HepG2 (cell line): ENCODE measurements at places on chromosomes 2 and 18. TPM values are rescaled to one million over a fixed set of nuclear protein-coding genes. Genes with fewer than 3 reads are reported as not detected.

GRCh38 chr18:42011053-42011452 is 56.0 kb downstream of the PIK3C3 start:
- no peak for DNase-seq
- no peak overlapping the region for H3K4me3 ChIP-seq
- H3K36me3 ChIP-seq, result peaks cover 3% of the 10 kb centered on the region
- no peaks in the 10 kb centered on the region for H3K27me3 ChIP-seq
- H3K27ac ChIP-seq, result no peak overlapping the region

- DNase-seq, result no peak
- H3K27ac ChIP-seq, result no peak overlapping the region
- H3K27me3 ChIP-seq, result no peaks in the 10 kb centered on the region
- no peaks in the 10 kb centered on the region for H3K36me3 ChIP-seq
- peaks cover 6% of the 10 kb centered on the region; the same call in 1 of the 2 replicates for H3K4me1 ChIP-seq
- no peak overlapping the region for H3K4me3 ChIP-seq
These were observed 70.0 kb downstream of the HDAC4 start for GRCh38 chr2:239330836-239331235.

- H3K4me1 ChIP-seq, result peaks cover 12% of the 10 kb centered on the region
- H3K4me3 ChIP-seq, result no peak overlapping the region
- peaks cover 92% of the 10 kb centered on the region for H3K27me3 ChIP-seq
- no peaks in the 10 kb centered on the region for H3K36me3 ChIP-seq
- no peak overlapping the region for H3K27ac ChIP-seq
These were observed 6.8 kb upstream of the CYP26B1 start for GRCh38 chr2:72154386-72154975.

TLX2 gene
- total RNA-seq, result 0.20 TPM in 1 of 2 replicates, not detected in the other

IL1R2 gene
- 1.9 and 3.6 TPM in 2 replicates for total RNA-seq

DNA sequence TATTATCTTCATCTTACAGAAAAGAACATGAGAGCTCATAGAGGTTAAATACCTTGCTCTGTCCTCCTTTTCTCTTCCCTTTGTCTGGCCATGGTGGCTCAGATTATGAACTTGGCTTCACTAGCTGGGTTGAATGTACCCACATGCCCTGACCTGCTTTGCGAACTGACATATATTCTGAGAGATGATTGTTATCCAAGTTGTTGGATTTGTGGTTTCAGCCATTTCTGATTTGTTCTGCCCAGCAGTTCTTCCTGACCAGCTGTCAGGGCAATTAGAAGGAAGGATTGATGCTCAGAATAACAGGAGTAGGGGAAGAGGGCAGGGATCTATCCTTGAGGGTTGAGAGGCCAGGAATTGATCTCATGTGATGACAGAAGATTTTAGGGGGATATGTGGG is 236.8 kb upstream of the FAM98A start:
- H3K27ac ChIP-seq, result no peak overlapping the region
- DNase-seq, result no peak
- no peaks in the 10 kb centered on the region for H3K27me3 ChIP-seq
- H3K36me3 ChIP-seq, result no peaks in the 10 kb centered on the region
- H3K4me3 ChIP-seq, result no peak overlapping the region
- no peaks in the 10 kb centered on the region for H3K4me1 ChIP-seq

- no peak overlapping the region for H3K27ac ChIP-seq
- H3K27me3 ChIP-seq, result peaks cover 67% of the 10 kb centered on the region
- H3K4me3 ChIP-seq, result no peak overlapping the region
- DNase-seq, result no peak
- no peaks in the 10 kb centered on the region for H3K36me3 ChIP-seq
These were observed 6.4 kb upstream of the NPPC start for GRCh38 chr2:231932711-231932970.

DOK6 gene
- total RNA-seq, result 14.7 and 17.2 TPM in 2 replicates

DNA sequence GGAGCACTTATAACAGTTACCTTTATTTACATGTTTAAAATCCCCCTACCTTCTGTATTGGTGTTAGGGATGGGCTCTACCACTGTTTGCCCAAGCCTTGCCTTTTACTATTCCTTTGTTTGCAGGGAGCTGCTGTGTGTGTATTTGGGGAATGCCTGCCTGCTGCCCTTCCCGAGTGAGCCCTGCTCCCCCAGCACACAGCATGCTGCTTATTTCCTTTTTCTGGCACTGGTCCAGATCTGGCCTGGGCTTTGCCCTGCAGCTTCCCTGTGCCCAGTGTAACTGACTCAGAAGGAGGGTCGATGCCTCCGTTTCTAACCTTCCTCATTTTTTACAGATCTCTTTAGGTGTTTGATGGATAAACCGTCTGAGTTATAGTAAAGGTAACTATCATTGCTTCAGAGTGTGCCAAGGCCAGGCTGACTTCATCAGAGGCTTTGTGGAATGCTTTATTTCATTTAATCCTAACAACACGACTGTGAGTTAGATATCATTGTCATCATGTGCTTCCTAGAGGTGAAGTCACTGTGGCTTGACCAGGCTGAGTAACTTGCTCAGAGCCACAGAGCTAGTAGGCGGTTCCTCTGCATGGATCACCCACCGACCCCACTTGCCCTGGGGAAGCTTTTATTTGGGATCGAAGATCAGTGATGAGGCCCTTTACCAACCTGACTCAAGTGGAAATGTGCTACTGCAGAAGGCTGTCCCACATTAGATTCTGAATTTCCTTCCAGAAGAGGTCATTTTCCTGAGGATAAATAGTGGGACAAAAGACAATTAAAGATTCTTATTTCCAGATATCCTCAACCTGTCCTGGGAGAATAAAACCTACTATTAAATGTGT is 238.8 kb downstream of the ZNF407 start:
- H3K36me3 ChIP-seq, result no peaks in the 10 kb centered on the region
- peaks cover 57% of the 10 kb centered on the region for H3K4me1 ChIP-seq
- H3K27me3 ChIP-seq, result no peaks in the 10 kb centered on the region
- peak; percentile 72 for DNase-seq

DNA sequence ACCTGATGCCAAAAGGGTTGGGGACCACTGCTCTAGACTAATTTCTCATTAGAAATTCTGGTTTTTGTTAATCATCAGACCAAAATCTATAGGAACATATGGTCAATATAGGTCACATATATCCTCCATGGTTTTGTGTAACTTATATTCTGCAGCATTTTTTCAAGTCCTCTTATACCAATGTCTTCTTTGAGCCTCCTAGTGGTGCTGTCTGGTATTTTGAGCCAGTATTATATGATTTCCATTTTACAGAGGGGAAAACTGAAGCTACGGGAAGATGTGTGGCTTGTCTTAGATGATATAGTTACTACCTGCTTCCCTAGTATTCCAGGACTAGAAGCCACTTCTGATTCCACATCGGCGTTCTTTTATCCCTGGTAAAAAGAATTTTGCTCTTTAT is 13.8 kb downstream of the MAPK4 start:
- H3K27ac ChIP-seq, result no peak overlapping the region
- no peak overlapping the region for H3K4me3 ChIP-seq
- H3K27me3 ChIP-seq, result no peaks in the 10 kb centered on the region
- no peaks in the 10 kb centered on the region for H3K4me1 ChIP-seq
- no peak for DNase-seq
- H3K36me3 ChIP-seq, result no peaks in the 10 kb centered on the region

DNA sequence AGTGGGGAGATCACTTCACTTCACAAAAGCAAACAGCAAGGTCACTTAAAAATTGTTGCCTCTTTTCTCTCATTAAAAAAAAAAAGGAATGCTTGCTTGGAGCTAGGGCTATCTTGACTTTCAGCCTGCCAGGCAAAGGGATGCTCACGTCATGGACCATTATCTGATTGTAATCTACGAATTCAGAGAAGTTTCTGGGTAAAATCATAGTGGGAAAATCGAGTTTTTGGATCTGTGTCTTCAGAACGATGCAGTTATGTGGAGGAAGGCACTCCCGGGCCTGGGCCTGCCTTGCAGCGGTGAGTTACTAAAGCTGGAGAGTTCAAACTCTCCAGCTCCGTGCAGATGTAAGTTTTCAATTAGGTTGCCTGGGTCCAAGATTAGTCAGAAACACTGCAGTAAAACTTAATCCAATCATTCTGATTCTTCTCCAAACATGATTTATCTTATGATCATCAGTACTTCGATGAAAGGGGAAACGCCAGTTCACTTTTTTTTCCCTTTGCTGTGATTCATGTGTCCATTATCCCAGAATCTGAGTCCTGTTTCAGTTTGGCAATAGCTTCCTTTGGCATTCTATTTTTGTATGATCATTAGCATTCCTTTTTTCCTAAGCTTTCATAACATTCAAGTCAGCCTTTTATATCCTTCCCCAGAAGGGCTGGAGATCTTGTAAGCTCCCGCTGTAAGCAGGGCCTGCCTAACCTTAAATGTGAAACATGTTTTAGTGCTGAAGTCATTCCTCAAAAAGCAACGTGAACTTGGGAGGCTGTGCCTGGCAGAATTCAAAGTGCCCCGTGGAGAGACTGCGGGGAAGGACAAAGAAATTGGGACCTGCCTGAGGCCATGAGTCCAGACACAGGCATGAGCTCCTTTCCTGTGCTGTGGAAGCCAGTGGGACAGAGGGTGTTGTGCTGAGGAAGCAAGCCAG is 119.3 kb upstream of the TWIST2 start:
- no peak overlapping the region for H3K27ac ChIP-seq
- H3K4me1 ChIP-seq, result no peaks in the 10 kb centered on the region
- H3K36me3 ChIP-seq, result no peaks in the 10 kb centered on the region

DNA sequence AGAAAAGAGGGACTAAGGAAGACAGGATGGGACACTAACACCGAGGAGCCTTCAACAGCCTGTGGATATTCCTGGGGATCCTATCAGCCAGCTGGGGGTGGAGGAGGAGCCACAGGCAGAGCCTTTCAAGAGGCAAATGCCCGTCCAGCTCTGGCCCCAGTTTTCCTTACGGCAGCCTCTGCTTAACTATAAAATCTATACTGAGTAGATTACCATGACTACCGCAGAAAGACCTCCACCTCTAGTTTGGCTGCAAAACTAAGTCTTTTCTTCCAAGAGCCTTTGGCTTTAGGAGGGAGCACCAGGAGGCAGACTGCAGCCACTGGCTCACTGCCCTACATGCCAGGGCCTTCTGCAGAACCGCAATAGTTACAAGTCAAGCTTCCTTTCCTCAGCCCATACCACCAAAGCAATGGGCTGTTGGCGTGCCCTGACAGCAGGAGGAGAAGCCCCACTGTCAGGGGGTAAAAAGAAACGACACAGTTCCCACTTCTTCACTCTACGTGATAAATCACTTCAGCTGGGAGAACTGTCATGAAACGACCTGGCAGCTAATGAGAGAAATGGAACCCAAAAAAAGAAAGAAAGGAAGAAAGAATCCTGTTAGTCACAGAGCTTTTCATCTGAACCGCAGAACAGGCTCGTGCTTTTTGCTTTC is 25.1 kb upstream of the CREB1 start:
- H3K36me3 ChIP-seq, result no peaks in the 10 kb centered on the region
- no peak overlapping the region for H3K27ac ChIP-seq
- no peak for DNase-seq
- H3K27me3 ChIP-seq, result no peaks in the 10 kb centered on the region
- no peak overlapping the region for H3K4me3 ChIP-seq

LPIN2 gene
- 46.0 and 59.5 TPM in 2 replicates for total RNA-seq

EPHA4 gene
- total RNA-seq, result not detected in 2 replicates

- no peaks in the 10 kb centered on the region for H3K36me3 ChIP-seq
- DNase-seq, result no peak
- H3K4me3 ChIP-seq, result no peak overlapping the region
These were observed 44.7 kb downstream of the TTC32 start for GRCh38 chr2:19857100-19857499.

DNA sequence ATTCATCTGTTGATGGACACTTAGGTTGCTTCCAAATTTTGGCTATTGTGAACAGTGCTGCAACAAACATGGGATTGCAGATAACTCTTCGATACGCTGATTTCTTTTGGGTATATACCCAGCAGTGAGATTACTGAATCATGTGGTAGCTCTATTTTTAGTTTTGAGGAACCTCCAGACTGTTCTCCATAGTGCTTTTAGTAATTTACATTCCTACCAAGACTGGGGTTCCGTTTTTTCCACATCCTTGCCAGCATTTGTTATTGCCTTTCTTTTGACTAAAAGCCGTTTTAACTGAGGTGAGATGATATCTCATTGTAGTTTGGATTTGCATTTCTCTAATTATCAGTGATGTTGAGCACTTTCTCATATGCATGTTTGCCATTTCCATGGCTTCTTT is 200.3 kb downstream of the MBD5 start:
- no peak overlapping the region for H3K27ac ChIP-seq
- no peaks in the 10 kb centered on the region for H3K4me1 ChIP-seq
- no peak for DNase-seq
- no peaks in the 10 kb centered on the region for H3K27me3 ChIP-seq

CAPG gene
- 18.2 and 26.5 TPM in 2 replicates for total RNA-seq

DNA sequence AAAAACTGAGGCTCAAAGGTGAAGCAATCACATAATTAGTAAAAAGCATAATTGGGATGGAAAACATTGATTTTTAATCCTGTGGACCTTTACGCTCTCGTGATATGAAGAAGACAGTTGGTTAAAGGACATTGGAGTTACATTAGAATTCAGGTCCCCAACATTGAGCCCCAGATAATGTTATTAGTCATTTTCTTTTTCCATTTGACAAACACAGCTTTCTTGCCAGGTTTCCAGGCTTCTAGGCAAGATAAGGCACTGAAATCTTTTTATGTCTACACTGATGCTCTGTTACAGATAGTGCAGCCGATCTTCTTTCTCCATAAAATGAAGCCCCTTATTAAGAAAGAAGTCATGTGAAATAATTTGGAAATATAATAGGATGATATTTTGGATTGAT is 38.5 kb downstream of the MYO3B start:
- no peak overlapping the region for H3K27ac ChIP-seq
- H3K4me1 ChIP-seq, result peaks cover 2% of the 10 kb centered on the region; the same call in 1 of the 2 replicates
- peaks cover 2% of the 10 kb centered on the region; the same call in 1 of the 2 replicates for H3K27me3 ChIP-seq
- H3K4me3 ChIP-seq, result no peak overlapping the region

- DNase-seq, result no peak
- peaks cover 2% of the 10 kb centered on the region for H3K4me1 ChIP-seq
- no peak overlapping the region for H3K4me3 ChIP-seq
- H3K27ac ChIP-seq, result no peak overlapping the region
These were observed 115.8 kb downstream of the CABLES1 start for GRCh38 chr18:23250893-23251656.

SH3RF3 gene
- total RNA-seq, result 0.04 TPM in 1 of 2 replicates, not detected in the other

PRKAG3 gene
- not detected in 2 replicates for total RNA-seq

AGPS gene
- total RNA-seq, result 99.0 and 159 TPM in 2 replicates

ALPI gene
- not detected in 2 replicates for total RNA-seq
